Fibroblast of skin of back (primary cell): ENCODE measurements at places on chromosomes 2 and 18.
A peak's percentile ranks its signal among the peaks of the same experiment; 100 is the strongest.

DNA sequence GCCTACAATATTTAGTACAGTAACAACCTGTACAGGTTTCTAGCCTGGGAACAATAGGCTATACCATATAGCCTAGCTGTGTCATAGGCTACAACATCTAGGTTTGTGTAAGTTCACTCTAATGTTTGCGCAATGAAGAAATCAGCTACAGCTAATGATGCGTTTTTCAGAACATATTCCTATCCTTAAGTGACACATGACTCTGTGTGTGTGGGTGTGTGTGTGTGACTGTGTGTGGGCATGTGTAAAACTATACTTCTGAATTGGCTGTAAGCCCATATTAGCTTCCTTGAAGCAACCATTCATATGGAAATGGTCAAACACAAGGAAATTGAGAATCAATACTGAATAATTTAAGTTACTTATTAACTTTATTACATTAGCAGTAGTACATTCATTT lies 120.8 kb upstream of the SULT1C3 start:
- DNase-seq, result no peak

- peak; percentile 34 for DNase-seq
These were observed 77.7 kb downstream of the RHOB start for GRCh38 chr2:20524412-20525040.

DNA sequence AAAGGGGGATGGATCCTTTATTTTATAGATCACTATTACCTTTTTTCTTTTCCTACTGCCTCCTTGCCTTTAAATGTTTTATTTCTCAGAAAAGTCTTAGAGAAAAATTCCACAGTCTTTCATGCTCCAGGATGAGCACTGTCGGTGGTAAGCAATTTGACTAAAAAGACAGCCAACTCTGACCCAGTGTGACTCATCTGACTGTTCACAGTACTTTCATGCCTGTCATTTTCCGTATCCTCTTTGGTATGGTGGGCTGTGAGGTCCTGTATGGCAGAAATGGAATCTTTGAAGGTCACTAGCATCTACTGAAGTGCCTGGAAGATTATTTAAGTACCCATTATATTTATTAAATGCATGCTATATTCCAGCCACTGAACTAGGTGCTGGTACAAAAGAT lies 2.1 kb upstream of the RFTN2 start:
- peak; percentile 68 for DNase-seq

DNA sequence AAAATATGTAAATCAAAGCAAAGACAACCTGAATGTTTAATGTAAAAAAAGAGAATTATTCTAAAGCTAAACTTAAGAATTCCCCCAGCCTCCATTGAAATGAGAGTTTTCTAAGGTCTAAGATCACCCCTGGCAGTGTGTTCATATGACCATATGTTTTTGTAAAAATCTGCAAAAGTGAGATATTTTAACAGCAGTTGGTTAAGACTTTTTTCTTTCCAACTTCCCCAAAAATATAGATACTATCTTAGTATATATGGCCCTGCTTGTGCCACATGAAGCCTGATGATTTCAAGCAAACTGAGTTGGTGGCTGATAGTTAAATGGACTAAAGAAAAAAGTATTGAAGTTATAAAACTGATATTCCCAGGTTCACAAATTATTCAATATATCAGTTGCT lies 35.4 kb downstream of the ZNF804A start:
- DNase-seq, result no peak
